ENCODE measurements at places on chromosomes 4 and X. TPM values are rescaled to one million over a fixed set of nuclear protein-coding genes. Genes with fewer than 3 reads are reported as not detected.

Gene ARX
- not detected for total RNA-seq

Gene G6PD
- total RNA-seq, result 42.2 TPM

Gene SLC25A43
- total RNA-seq, result 8.1 TPM

Gene EDA
- 14.9 TPM for total RNA-seq

Gene POLN
- total RNA-seq, result 1.3 TPM

Gene ADGRG4
- not detected for total RNA-seq

Gene WWC2
- 22.7 TPM for total RNA-seq

Gene PRKX
- 2.6 TPM for total RNA-seq

Gene PDHA2
- total RNA-seq, result not detected

Gene FBXL5
- total RNA-seq, result 83.1 TPM

Gene AR
- total RNA-seq, result 9.1 TPM

DNA sequence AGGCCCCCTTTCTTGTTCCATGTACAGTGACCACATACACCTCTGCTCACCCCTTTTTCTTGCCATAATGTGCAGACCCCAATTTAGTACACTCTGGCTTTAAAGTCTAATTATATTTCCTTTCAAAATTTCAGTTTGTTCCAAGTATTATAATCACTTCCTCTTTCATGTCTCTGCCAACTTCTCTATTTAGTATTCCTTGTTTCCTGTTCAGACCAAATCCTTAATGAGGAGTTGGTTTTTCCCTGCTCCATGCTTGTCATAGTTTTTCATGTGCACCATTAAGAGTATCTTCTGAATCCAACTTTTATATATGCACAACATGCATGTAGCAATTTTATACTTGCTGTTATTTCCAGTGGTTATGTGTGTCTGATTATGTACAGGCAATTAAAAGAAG is 32.3 kb downstream of the USP53 start:
- DNase-seq, result no peak

DNA sequence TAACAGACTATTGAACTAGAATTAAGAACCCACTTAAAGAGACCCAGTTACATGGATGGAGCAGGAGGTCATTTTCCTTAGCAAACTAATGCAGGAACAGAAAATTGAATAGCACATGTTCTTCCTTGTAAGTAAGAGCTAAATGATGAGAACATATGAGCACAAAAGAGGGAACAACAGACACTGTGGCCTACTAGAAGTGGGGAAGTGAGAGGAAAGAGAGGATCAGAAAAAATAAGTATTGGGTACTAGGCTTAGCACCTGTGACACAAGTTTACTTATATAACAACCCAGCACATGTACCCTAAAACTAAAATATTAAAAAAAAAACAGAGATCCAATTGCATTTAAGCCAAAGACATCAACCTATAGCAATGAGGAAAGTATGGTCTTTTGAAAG is 26.2 kb downstream of the ARAP2 start:
- DNase-seq, result no peak

DNA sequence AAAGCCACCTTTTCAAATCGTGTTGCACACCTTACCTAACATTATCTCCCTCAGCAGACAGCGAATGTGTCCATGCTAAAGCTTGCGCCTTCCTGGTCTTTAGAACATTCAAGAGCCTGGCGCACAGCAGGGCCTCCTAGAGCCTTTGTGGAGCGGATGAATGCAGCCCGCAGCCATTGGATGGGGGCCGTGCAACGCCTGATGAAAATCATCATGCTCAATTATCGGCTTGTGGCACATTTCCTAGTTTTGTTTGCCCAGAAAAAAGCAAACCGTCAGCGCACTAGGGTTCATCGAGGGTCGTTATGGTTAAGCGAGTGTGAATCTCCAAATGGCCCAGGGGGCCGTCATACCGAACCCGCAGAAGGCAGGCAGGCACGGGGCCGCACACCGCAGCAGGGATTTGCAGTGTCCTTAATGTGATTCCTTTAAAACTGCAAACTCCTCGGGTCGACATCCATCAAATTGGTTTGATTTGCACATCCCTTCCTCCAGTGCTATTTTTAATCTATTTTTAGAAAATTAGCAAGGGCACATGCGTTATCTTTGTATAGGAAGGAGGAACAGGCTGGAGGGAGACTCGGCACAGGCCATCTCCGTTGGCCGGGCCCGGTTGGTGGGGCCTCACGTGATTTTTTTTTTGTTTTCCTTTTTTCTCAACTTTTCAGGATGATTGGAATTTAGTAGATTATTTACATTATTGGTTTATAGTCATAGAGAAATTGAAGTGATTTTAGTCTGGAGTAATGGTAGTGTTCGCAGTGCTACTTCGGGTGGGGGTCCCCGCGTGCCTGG is 53.1 kb downstream of the ABLIM2 start:
- no peak for DNase-seq

- DNase-seq, result no peak
Observed at GRCh38 chr4:76374798-76375197, 46.1 kb downstream of the CCDC158 start.

DNA sequence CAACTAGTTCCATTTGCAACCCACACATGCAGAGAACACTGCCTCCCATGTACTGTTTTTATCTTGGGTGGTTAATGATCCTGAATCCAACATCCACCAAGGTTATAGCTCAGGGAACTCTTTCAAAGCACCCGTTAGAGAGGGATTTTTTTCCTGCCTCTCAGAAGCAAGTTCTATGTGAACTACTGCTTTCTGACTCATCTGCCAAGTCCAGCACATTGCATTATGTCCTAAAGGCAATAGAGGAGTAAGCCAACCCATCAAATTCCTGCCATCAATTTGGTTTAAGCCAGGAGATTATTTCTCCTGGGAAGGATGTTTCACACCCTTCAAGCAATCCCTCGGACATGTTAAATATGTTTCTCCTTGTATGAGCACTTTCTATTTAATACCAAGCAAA is 334.5 kb downstream of the GASK1B start:
- no peak for DNase-seq

DNA sequence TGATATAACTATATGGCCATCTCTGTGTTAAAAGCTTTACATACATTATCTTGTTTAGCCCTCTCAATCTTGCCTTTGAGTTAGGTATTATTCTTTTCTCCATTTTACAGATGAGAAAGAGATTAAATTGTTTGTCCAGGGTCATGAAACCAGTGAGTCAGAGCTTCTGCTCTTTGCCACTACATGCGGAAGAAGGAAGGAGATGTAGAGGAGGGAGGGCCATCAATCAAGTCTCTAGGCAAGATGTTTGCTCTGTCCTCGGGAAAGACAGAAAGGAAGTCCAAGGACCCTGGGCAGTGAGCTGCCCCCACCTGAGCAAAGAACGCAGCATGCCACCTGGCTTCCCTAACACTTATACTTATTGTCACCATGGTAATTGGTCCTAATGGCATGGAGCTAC is 133.7 kb upstream of the IL1RAPL2 start:
- DNase-seq, result no peak

GRCh38 chr4:30281986-30282385 is 438.2 kb upstream of the PCDH7 start:
- DNase-seq, result no peak

DNA sequence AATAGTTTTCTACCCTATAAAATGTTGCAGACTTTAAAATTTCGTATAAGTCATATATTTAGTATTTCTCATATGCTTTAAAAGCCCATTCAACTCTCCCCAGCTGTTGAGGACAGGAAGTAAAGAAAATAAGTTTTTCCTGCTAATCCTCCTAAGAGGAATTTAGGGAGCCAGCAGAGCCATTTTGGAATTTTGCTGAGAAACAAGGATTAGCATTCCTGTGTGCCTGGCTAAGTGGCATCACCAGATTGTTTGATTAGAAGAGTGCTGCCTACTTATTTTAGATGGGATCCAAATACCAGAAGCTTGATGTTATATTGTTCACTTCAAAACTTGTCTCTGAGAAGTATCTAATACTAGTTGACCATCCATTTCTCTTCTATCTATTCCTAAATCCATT is 131.2 kb upstream of the HHIP start:
- DNase-seq, result no peak

GRCh38 chrX:130120746-130121504 is 10.6 kb upstream of the ELF4 start:
- DNase-seq, result peak; percentile 78

GRCh38 chrX:53039236-53039635 is 9.4 kb upstream of the GPR173 start:
- no peak for DNase-seq

- no peak for DNase-seq
Observed at GRCh38 chr4:76659103-76659490, 224.1 kb downstream of the SHROOM3 start.

GRCh38 chr4:142701017-142701416 is 145.1 kb downstream of the INPP4B start:
- no peak for DNase-seq

DNA sequence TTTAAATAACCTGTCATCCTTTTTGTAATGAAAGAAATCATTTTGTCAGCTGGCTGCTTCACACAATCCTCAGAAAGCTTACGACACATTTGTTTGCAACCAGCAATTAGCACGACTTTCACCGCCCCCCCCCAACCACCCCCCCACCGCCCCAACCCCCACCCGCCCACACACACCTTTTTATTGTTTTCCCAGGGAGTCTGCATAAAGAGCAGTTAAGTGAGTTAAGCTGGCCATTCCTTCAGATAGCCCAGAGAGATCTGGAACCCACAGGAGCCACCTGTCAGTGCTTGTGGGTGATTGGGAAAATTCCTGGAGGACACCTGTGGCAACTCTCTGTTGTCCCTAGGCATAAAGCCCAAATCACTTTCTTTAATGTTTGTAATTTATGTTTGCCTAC is 175.7 kb upstream of the FMR1 start:
- no peak for DNase-seq

DNA sequence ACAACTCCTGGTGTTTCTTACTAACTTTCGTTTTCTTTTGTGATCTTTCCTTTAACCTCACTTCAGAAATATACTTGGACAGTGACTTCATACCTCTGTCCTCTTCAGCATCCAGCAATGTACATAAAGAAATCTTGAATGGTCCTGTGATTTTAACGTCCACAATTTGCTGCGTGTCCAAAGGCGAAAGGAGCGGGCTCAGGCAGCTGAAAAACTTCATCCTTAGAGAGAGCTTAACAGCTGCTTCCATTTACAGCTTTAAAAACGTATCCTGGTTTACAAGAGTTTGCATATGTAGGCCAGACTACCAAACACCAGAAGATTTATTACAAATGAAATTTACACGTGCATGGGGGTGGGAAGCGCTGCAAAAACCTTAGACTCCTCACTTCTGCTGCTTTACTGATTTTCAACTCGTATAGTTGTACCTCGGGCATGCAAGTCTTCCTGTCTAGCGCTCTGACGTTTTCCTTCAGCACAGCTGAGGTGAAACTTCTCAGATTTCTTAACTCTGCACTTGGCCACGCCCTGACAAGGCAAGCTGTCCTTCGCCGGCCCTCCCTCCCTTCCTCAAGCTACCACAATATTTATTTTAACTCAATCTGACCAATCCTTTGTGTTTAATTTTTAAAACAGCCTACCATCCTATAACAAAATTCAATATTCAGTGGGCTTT is 406.4 kb downstream of the FAM47A start:
- DNase-seq, result no peak

- no peak for DNase-seq
Observed at GRCh38 chr4:128803783-128804182, 5.7 kb upstream of the JADE1 start.

DNA sequence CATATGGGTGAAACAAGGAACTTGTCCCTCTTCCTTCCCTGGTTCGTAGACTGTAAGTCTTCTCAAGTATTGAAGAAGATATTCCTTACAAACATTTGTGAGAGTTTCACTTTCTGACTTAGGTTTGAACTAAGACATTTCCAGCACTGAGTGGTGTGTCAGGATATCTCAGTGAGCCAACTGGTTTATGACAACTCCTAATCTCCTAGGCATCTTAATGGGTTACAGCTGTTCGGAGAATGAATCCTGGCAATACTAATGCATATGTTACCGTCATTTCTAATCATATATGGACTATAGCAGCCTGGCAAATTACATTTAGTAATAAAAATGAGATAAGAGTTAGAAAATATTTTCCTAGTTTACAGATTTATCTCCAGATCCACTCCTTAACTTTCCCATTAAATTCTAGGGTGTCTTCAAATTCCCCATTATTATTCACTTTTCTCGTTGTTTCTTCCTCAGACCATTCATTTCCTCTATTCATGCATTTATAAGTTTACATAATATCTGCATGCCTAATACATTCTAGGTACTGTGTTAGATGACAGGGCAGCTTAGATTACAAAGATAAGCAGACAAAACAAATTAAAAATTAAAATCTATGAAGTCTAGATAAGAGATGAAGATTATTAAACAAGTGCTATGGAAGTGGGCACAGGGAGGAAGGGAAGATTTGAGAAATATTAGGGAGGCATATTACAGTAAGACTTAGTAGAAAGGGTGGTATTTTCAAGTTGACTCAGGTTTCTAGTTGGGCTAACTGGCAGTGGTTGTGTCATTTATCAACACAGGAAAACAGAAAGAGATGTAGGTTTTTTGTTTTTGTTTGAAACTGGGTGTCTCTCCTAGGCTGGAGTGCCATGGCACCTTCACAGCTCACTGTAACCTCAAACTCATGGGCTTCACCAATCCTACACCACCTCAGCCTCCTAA is 173.9 kb downstream of the WDFY3 start:
- no peak for DNase-seq

DNA sequence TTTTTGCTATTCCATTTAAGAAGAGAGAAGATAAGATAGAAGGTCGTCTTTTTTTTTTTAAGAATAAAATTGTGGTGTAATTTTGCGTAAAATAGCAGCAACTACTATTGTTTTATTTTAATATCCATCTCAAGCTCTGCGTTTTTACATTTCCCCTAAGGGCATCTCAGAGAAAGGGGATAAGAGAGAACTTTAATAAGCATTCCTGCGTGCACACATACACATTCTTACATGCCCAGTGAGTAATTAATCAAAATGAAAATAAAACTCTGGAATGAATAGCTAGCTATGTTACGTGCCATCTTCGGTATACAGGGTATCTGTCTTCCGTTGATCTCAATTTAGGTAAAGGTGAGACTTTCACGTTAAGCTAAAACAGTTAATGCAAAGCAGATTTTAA is 200.3 kb upstream of the TENM3 start:
- no peak for DNase-seq

DNA sequence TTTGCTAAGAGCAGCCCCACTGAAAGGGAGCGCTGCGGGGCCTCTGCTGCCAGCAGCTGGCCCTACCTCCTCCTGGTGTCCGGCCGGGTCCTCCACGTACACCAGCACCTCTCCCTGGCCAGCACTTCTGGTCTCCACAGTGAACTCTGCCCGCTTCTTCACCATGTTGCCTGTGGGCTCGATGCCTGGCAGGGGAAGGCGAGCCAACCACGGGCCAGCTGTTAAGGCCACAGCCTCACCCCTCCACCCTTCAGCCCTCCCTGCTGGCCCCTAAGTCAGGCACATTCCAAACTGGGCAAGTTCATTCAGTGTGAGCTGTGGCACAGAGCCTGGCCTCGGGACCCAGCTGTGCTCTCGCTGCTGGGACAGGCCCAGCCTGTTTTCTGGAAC is 7.8 kb downstream of the FLNA start:
- DNase-seq, result no peak
